ENCODE measurements at places on chromosomes 11 and 22.

GRCh38 chr11:39804271-39804670 lies 1655.2 kb downstream of the LRRC4C start:
- DNase-seq = no peak

DNA sequence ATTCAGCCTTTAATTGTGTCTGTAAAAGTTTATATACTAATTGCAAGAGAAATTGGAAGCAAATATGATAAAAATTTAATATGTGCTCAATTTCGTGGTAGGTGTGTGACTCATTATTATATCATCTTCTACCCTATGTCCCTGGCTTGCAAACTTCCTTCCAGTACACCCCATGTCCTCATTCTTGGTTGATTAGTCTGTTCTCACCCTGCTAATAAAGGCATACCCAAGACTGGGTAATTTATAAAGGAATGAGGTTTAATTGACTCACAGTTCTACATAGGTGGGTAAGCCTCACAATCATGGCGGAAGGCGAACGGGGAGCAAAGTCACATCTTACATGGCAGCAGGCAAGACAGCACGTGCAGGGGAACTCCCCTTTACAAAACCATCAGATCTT lies 11.9 kb downstream of the MRGPRX3 start:
- DNase-seq = no peak

GRCh38 chr11:134290646-134291045 lies 14.5 kb downstream of the GLB1L3 start:
- no peak for DNase-seq

GRCh38 chr11:104907521-104908185 lies 9.4 kb upstream of the CASP12 start:
- no peak for DNase-seq

GRCh38 chr11:93089474-93090102 lies 108.2 kb downstream of the SLC36A4 start:
- DNase-seq = no peak

- no peak for DNase-seq
Observed at GRCh38 chr11:95081412-95081811, 8.2 kb upstream of the ENDOD1 start.

GRCh38 chr22:30562366-30562765 lies 12.1 kb downstream of the GAL3ST1 start:
- no peak for DNase-seq

- no peak for DNase-seq
Observed at GRCh38 chr11:88507771-88508417, 170.4 kb upstream of the CTSC start.

DNA sequence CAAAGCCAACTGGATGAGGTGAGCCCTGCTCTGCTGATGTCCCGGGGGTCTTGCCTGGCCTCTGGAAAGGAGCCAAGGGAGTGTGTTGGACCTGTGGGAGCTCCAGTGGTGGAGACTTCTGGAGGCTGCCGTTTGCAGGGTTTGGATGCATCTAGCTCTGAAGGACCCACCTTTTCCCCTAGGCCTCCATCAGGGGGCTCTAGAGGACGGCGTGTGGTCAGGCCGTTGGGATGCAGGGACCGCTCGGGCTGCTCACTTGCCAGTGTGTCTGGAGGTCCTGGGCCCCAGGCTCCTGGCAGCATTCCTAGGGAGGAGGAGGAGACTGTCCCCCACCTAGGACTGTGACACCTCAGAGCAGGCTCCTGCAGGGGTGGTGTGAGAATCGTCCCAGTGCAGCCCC lies 58.3 kb downstream of the PRDM11 start:
- DNase-seq = no peak

DNA sequence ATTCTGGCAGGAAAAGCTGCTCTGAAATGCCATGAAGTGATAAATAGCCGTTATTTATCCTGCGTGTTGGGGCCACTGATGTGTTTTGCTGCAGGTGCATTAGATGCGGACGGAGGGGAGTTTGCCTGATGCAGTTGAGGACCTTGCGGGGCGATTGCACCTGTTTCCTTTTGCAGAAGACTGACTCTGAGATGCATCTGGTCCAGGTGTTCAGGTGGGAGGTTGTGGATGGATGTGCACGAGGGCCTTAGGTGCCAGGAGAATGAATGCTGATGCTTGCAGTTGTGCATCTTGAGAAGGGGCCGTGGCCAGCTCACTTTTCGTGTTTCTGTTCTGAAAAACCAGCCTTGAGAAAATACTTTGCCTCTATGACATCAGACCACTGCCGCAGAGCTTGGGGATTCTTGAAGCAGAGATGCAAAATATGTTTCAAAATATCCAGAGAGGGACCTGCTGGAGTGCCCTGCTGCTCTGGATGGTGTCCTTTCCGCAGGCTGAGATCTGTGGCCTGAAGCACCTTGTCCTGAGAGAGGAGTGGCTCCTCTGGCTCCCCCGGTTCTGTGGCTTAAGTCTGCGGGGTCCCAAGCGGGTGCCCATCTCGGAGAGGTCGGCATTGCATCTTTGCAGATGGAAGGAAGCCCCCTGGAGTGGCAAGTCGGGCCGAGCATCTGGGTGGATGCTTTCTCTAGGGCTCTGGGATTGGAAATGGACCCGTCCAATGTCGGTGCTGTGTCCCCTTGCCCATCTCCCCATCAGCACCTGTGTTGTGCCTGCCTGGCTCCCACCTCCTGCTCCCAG lies 1031.1 kb downstream of the TBC1D22A start:
- DNase-seq = no peak

- no peak for DNase-seq
Observed at GRCh38 chr11:129434641-129435498, 59.2 kb downstream of the BARX2 start.

DNA sequence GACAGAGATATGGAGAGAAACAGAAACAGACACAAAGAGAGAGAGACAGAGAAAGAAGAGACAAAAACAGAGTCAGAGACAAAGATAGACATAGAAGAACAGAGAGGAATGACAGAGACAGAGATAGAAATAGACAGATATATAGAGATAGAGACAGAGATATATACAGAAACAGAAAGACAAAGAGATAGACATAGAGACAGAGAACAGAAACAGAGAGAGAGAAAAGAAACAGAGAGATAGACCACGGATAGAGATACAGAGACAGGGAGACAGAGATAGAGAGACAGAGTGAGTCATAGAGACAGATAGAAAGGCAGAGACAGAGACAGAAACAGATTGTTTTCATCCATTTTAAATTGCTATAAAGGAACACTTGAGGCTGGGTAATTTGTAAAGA lies 12.3 kb upstream of the MPEG1 start:
- no peak for DNase-seq

DNA sequence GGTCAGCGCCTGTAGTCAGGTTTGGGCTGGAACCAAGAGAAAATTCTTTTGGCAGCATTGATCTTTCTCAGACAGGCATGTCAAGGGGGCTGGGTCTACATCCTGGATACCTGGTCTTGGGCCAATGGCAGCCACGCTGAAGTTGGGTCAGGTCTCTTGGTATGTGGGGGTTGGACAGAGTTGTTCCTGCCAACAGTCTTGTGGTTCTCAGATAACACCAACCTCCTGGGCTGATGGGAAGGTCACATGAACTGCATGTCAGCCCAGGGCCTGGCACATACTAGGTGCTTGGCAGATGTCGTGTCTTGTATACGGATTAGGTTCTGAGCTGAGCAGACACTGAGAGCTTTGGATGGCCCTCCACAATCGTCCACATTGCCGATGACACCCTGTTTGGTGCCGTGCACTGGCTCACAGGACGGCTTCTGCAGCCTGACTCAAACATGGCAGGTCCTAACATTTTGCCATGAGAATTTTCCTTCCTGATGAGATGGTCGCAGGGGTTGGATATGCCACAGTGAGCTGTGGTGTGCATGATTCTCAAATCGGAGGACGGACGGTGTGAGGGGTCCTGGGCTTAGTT lies 42.0 kb downstream of the FBLN1 start:
- no peak for DNase-seq

GRCh38 chr11:77467233-77467632 lies 6.7 kb downstream of the PAK1 start:
- DNase-seq = no peak

- DNase-seq = no peak
Observed at GRCh38 chr11:63503492-63503891, 2.4 kb upstream of the LGALS12 start.

DNA sequence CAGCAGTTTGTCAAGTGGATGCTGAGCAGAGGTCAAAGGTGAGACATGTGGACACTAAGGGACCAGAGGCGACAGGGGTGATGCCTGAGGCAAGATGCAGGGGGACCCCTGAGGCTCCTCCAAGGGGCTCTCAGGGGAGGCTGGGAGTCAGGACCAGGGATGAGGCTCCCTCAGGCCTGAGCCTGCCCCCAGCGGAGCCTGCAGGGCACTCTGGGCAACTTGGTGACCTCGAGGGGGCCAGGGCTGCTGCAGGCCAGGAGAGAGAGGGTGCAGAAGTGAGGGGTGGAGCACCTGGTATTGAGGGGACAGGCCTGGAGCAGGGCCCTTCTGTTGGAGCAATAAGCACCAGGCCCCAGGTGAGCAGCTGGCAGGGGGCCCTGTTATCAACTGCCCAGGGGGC lies 6.1 kb downstream of the EHBP1L1 start:
- DNase-seq = no peak

- DNase-seq = no peak
Observed at GRCh38 chr11:125165111-125165842, 726 bp downstream of the PKNOX2 start.

DNA sequence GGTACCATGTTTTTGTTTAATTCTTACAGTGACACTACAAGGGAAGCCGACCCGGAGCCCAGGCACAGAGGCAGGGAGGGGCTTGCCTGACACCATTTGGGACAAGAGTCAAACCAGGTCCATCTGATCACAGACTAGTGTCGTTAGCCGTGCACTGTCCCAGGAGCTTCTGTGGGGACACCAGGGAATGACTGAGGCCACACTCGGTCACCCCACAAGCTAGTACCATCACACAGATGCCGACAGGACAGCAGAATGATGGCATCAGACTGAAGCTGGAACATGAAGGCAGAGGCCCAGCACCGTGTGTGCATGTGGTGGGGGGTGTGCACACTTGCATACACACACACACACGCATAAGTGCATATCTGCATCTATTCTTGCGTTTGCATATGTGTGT lies 61.5 kb upstream of the NECTIN1 start:
- DNase-seq = no peak

DNA sequence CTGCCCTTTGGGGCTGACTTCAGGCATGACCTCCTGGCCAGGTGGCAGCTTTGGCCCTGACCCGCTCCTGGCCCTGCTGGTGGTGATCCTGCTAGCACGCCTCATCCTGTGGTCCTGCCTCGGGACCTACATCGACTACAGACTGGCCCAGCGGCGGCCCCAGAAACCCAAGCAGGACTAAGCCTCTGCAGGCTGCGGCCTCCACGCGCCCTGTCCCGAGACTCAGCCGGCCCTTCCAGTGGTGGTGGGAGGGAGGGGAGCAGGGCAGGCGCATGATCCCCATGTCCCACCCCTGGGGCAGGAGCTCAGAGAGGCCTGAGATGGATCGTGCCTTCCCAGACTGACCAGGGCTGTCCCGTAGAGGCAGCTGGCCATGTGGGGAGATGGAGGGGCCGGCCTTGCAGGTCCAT lies 2.1 kb downstream of the SMIM38 start:
- no peak for DNase-seq

GRCh38 chr11:58394195-58394594 lies 12.5 kb downstream of the OR5B3 start:
- DNase-seq = peak; percentile 7

- DNase-seq = no peak
Observed at GRCh38 chr11:18490319-18490718, 34.7 kb downstream of the LDHAL6A start.

DNA sequence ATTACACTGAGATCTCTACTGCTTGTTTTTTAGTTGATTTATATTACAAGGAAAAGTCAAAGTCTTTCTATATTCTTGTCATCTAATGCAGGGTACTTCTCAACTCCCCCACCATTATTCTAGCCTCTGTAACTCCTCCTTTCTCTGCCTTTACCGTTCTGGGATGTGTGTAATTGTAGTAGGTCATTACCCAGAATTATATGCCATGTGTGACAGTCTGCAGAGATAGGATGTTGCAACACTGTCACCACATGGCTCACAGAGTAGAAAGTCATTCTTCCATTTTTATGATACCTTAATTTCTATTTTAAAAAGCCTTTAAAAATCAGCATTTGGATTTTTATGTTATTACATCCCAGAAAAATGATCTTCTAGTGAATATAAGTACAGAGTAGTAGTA lies 32.7 kb downstream of the ZNF143 start:
- DNase-seq = no peak

DNA sequence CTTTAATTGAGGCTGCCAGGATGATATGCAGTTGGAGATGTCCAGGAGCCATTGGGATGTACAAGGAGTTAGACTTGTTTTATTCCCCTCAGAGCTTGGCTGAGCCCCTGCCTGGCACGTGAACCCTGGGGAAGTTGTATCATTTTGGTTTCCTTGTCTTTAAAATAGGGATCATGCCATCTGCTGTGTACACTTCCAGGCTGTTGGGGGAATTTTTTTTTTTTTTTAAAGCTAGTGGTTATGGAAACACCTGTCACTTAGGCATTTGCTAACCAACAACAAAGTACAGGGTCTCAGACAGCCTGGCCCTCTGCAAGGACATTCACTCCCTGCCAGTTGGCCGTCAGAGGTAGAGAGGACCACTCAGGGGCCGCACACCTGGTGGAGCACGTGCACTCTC lies 8.5 kb upstream of the RAB1B start:
- no peak for DNase-seq

GRCh38 chr11:5239046-5239445 lies 4.8 kb upstream of the HBD start:
- no peak for DNase-seq

DNA sequence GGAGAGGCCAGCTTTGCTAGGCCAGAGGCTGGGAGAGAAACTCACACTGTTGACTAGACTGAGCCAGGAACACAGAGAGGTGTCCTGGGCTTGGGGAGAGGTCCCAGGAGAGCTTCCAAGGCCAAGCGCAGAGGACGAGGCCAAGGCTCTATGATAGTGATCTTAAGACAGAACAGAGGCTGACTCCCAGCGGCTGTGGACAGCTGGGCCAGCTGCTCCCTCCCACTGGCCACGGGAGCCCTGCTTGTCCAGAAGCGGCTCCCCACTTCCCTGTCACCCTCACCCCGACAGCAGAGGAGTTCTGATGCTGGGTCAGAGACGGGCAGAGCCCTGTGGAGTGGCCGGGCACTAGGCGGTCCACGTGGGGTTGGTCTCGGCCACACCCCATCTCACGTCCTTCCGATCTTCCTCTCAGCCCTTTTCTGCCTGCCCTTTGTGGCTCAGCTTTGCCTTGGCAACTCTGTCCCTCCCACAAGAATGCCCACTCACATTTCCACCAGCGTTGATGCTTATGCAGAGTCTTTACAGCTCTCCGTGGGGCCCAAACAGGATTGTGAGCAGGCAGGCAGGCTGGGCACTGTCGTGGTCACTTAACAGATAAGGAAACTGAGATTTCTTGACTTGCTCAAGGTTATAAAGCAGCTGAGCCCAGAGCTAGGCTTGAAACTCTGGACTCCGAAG lies 68.2 kb downstream of the FBXO7 start:
- DNase-seq = no peak

DNA sequence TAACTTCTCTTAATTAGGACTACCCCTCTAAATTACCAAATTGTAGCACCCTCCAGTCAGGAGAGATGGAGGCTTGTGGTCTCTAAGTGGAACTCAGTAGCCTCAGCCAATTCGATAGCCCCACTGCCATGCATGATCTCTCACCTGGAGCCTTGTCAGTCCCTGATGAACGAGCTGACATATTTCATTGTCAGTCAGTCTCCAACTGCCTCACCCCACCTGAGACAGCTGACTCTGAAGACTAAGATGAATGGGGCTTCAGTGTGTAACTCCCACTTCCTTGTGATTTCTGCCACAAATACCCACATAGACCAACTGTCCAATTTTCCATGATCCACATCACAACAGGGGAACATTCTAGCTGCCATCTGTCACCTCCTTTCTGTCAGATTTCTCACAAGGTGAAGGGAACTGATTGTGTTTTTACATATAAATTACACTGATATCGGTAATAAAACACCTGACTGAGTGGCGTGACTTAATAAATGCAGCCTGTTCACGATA lies 206.5 kb downstream of the FAM181B start:
- no peak for DNase-seq
